ENCODE measurements at places on chromosomes 13 and 19.

GRCh38 chr13:41641429-41641828 lies 184.1 kb downstream of the RGCC start:
- no peak for DNase-seq

DNA sequence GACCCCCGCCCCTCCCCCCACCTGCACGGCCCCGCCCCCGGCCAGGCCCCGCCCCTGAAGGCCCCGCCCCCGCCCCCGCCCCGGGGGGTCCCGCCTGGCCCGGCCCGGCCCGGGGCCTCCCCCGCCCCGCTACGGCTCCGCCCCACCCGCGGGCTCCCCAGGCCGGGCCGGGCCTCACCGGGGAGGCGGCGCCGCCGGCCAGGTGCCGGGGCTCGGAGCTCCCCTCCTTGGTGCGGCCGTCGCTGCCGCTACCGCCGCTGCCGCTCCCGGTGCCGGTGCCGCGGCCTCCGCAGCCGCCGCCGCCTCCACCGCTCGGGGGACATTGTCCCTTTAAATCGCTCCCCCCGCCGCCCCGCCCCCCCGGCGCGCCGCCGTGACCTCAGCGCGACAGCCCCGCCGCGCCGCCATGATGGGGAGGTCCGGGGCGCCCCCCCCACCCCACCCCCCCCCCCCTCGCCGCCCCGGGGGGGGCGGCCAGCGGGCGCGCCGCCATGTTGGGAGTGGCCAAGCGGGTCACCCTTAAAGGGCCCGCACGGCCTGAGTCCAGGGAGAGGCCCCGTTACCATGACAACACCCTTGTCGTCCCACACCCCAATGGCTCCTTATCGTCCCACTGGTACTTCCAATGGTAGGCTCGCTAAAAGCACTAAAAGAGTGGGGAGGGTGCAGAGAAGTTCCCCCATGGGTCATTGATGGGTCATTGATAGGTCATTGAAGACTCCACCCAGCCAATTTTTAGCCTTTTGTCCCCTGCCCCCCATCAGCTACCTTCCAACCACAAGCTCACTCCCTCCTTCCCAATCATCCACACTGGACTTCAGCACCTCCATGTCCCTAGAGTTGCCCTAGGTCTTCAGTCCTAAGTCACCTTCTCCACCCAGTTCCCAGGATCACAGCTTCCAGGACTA lies at the start of gene WIZ:
Gene WIZ, minus strand, starts transcription at position 337 of the 908 bp plus-strand sequence. CDS start 1,649 bp downstream, outside the sequence.
- DNase-seq = peak; percentile 91

- DNase-seq = no peak
Observed at GRCh38 chr19:47598407-47599349, 10.3 kb upstream of the BICRA start.

DNA sequence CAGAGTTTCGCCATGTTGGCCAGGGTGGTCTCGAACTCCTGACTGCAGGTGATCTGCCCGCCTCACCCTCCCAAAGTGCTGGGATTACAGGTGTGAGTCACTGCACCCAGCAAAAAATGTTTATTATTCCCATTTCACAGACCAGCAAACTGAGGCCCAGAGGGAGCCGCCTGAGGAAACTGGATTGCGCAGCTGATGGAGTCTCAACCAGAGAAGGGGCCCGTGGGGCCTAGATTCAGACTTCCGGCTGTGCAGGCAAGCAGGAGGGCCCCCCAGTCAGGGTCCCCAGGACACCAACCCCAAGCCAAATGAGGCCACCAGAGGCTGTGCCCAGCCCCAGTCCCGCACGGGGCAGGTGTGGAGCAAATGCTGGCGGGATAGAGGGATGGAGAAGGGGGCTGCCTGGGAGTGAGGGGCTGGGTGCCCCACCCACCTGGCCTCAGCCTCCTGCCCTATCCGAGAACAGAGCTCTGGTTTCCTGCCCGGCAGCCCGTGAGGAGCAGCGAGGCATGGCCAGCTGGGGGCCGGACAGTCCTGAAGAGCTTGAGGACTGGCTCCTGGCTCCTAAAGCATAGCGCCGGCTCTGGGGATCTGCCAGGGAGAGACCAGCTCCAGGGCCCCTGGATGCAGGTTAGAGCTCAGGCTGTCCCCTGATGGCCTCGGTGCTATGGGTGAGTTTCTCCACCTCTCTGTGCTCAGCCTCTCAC lies 22.0 kb downstream of the MISP start:
- peak; percentile 27 for DNase-seq

DNA sequence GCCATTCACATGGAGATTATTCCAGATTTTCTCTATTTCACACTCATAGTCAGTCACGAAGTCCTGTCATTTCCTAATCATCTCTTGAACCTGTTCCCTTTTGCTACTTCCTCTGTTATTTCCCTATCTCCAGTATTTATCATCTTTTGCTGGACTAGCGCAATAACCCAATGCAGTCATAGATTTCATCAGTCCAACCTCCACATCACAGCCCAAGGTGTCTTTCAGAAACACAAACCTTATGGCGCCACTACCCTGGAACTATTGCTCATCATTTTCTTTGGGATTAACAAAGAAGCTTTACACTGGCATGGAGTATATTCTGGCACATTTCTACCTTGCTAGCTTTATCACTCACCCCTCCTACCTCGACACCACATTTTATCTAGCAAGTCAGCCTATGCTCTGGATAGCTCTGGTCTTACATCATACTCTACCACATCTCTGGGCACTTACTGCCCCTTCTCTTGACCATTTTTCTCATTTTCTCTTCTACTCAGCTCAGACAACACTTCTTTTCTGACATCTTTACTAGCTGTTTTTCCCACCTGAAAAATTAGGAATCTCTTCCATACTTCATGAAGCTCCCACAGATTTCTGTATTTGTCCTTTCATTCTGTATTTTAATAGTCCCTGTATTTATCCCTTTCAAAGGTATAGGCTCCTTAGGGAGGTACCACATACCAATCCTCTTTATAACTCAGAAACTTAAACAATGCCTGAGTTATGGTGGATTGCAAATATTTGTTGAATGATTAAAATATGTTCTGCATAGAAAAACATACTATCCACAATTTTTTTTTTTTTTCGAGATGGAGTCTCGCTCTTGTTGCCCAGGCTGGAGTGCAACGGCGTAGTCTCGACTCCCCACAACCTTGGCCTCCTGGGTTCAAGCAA lies 534.7 kb downstream of the KLF12 start:
- no peak for DNase-seq

DNA sequence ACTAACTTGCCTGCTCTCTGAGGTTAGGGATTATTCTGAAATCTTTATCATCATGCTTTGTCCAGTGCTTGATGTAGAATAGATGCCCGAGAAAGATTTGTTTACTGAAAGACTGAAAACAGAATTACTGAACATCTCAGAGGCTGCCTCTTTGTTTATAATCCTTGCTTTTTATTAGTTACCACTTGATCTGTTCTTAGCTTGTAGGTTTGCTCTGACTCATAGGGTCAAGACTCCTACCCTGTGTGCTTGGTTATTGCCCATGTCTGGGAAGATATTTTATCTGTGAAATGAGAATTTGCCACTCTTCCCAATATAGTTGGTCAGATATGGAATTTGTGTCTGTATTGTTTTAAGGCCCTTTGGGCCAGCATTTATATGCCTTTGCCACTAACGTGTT lies 675.3 kb downstream of the DIAPH3 start:
- DNase-seq = no peak

GRCh38 chr13:76863022-76863421 lies 23.2 kb downstream of the KCTD12 start:
- DNase-seq = no peak

DNA sequence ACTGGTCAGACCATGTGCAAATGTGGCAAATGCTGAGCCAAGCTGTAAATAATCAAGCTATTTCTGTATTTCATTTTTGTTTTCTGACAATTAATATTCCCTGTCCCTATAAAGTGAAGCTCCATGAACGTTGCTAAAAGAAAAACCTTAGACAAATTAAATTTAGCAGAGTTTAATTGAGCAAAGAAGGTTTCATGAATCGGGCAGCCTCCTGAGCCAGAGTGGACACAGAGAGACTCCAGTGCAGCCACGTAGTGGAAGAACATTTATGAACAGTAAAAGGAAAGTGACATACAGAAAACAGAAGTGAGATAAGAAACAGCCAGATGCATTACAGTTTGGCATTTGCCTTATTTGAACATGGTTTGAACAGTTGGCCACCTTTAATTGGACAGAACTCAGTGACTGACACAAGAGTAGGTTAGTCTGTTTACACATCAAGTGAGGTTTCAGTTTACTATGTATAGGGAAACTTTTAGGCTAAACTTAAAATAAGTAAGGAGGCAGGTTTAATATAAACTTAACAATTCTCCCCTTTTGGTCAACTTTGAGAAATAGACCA lies 69.7 kb downstream of the UFM1 start:
- DNase-seq = no peak

GRCh38 chr13:73997964-73998363 lies 136.2 kb downstream of the KLF12 start:
- DNase-seq = no peak

- no peak for DNase-seq
Observed at GRCh38 chr13:50574731-50575130, 268.8 kb downstream of the DLEU7 start.

GRCh38 chr13:94209117-94209516 lies 270.4 kb downstream of the DCT start:
- DNase-seq = no peak

DNA sequence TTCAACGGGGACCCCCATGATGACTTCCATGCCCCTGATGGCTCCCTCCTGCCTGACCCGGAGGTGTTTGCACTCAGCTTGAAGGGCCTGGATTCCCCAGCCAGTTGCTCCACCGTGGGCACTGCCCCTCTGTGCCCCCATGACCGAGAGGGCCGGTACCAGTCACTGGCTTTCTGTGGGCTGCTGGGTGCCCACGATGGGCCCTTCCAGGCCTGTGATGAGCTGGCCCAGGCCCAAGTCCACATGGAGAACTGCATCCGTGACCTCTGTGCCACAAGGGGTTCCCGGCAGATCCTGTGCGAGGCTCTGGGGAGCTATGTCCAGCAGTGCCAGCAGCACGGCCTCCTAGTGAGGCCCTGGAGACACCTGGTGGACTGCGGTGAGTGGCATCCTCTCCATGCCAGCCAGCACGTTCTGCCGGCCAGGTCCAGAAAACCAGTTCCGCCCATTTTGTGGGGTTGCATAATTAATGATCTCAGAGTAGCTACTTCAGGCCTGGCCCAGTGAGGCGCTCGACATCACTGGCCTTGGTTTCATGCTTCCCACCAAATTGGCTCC lies 34.9 kb upstream of the FXYD3 start:
- no peak for DNase-seq

DNA sequence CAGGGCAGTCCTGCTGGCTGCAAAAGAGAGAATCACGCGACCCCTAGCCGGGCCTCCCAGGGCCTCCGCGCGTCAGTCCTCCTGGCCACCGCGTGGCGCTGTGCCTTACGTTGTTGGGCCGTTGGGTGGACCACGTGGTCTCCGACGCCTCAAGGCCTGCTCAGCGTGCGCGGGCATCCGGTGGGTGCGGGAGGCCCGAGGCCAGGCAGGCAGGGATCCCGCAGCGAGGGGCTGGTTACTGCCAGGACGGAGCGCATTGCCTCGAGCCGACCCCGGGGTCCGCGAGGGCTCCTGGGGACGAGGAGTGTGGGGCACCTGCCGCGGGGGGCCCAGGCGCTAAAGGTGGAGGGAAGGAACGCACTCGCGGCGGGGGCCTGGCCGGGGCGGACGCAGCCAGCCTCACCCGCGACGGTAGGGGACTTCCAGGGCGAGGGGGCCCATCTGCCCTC lies at the start of gene TDRD12:
Gene TDRD12, plus strand, starts transcription at position 157 of the 449 bp plus-strand sequence. CDS start 306 bp downstream, outside the sequence.
- DNase-seq = no peak

GRCh38 chr13:82658811-82659210 lies 1223.5 kb downstream of the SLITRK1 start:
- DNase-seq = no peak

DNA sequence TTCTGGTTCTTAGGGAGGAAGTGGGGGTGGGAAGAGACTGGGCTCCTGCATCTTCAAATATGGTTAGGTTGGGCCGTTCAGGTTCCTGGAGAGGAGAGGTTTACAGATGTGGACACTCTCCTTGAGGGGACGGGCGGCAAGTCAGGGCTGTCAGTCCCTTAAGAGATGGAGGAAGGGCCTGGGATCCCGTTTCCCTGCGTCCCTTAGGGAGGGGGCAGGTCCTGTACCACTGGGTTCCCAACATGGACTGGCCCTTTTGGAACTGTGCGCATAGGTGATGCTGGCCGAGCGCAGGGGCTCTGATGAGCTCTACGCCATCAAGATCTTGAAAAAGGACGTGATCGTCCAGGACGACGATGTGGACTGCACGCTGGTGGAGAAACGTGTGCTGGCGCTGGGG lies 10.9 kb upstream of the CACNG7 start:
- DNase-seq = no peak

GRCh38 chr13:32300920-32301319 lies 14.2 kb downstream of the ZAR1L start:
- DNase-seq = no peak

GRCh38 chr13:103517768-103518102 lies 451.5 kb upstream of the SLC10A2 start:
- DNase-seq = no peak

GRCh38 chr19:2046046-2046907 lies 4.8 kb downstream of the MKNK2 start:
- no peak for DNase-seq

- no peak for DNase-seq
Observed at GRCh38 chr13:87669379-87669978, 1.7 kb upstream of the SLITRK5 start.

DNA sequence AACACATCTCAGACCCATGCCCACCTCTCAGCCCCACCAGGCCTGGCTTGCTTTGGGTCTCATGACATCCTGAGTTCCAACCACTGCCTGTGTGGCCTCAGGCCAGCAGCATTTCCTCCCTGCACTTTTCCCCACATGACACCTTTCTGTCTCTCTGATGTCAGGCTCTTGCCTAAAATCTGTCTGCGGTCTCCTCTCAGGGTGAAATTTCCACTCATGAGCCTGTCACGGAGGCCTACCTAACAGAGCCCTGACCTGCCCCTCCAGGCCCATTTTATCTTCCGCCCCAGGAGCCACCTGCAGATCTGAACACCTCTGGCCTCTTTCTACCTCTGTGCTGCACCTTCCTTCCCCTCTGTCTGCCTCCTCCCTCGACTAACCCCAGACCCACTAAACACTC lies 93.5 kb downstream of the ZDHHC20 start:
- DNase-seq = no peak

DNA sequence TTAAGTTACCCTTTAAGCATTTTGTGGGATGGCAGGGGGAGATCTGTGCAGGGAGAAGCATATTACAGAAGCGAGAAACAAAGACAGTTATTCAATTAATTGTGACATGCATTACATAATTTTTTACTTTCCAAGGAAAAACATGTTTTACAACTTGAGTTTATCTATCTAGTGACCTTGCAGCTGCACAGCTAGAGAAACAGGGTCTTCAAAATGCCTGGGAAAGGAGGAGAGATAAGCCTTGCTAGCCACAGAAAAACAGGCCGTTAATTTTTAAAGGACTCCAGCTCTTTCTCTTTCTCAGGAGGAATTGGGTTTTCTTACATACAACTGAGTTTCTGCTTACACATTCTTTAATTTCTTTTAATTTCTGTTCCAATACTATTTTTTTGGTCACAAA lies 14.8 kb upstream of the ZNF431 start:
- no peak for DNase-seq

DNA sequence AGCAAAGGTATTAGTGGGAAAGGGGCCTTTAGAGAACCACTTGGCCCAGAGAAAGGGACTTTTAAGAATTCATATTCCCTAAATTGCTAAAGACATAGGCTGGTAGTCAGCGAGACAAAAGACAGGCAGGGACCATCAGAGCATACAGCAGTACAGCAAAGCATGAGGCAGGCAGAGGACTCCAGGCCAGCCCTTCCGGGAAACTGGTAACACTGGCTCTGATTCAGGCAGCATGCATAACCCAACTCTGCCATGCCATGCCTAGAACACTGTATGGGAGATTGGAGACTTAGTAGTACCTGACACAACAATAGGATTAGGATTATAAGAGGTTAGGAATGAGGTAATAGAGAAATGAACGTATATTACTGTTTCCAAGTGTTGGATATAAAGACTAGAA lies 34.9 kb downstream of the CAB39L start:
- no peak for DNase-seq

GRCh38 chr13:52810011-52810410 lies 38.4 kb downstream of the PCDH8 start:
- DNase-seq = no peak

Data from left hindlimb (tissue), 1 donor.